ENCODE measurements at places on chromosomes 12 and 14.
A peak's percentile ranks its signal among the peaks of the same experiment; 100 is the strongest.

- no peak for DNase-seq
These were observed 57.9 kb downstream of the TXNDC16 start for GRCh38 chr14:52494444-52494843.

GRCh38 chr12:2581293-2582045 is 213.3 kb upstream of the FKBP4 start:
- DNase-seq: no peak

GRCh38 chr12:98578392-98578791 is 15.1 kb upstream of the SLC25A3 start:
- no peak for DNase-seq

GRCh38 chr12:90216020-90216552 is 507.4 kb upstream of the ATP2B1 start:
- no peak for DNase-seq

GRCh38 chr12:93100610-93101009 is 171.5 kb upstream of the EEA1 start:
- DNase-seq: no peak

GRCh38 chr12:104177663-104178501 is 37.7 kb upstream of the TXNRD1 start:
- DNase-seq: peak; percentile 97

DNA sequence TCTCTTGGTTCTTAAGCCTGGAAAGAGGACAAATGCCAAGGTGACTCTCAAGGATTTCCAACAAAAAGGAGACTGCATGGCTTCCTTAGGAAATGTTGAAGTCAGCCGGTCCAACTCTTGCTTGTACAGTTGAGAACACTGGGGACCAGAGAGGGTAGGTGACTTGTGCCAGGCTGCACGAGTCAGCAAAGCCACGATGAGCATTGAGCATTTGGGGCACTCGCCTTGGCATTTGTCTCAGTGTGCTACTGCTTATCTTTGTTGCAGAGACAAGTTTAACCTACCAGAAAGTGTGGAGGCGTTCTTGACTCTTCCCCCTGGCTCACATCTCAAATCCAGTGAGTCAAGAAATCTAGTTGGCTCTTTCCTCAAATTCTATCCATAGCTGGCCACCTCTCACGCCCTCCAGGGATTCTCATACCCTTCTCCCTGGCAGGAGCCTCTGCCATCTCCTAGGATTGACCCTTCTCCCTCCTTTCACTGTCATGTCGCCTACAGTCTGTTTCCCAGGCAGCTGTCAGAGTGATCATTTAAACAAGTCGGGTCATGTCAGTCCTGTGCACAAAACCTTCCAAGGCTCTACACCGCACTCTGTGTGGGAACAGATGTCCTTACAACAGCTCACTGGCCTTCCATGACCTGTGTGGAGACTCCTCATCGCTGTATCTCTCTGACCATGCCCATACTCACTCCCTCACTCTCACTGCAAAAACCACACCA is 17.2 kb upstream of the KRT83 start:
- DNase-seq: no peak

GRCh38 chr14:78202976-78203375 is 32.8 kb downstream of the NRXN3 start:
- no peak for DNase-seq

GRCh38 chr14:104363891-104364760 is 215.4 kb upstream of the C14orf180 start:
- DNase-seq: no peak

GRCh38 chr12:49539406-49540228 is 787 bp downstream of the KCNH3 start:
- no peak for DNase-seq

DNA sequence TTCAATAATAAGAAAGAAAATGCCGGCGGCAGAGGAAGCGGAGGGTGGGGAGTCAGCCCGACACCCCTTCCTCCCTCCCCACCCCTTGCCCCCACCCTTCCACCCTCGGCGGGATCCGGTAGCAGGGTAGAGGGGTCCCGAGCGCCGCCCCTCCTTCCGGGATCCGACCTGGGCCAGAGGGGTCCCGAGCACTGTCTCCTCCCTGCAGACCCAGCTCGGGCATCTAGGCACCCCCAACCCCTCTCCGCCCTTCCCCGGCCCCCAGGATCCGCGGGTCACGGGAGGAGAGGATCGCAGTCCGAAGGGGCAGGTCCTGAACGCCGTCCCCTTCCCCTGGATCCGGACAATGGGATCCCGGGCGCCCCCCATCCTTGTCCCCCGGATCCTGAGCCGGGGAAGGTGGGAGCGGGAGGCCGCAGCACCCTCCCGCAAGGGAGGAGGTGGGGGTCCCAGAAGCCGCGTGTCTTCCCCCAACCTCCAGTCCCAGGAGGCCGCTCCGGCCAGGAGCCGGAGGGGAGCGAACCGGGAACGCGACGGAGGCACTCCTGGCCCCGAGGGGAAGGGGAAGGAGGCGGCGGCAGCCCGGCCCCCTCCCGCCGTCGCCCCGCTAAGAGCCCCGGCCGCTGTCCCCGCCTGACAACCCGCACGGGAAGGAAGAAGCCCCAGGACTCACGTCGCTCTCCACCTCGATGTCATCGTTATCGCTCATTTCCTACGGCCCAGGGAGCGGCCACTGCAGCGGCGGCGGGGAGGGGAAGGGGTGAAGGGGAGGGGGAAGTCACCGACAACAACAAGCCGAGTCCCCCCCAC is 481 bp downstream of the MAX start:
- DNase-seq: no peak

GRCh38 chr14:56358275-56358674 is 221.3 kb upstream of the TMEM260 start:
- DNase-seq: no peak

- DNase-seq: no peak
These were observed 24.3 kb downstream of the ANG start for GRCh38 chr14:20712904-20713303.

GRCh38 chr12:104673696-104674482 is 217.1 kb downstream of the CHST11 start:
- no peak for DNase-seq

GRCh38 chr12:20319366-20319765 is 49.0 kb upstream of the PDE3A start:
- no peak for DNase-seq

Data from AG04449 (cell line).